ENCODE measurements at places on chromosomes 7 and 10.

GRCh38 chr7:20786049-20786412, 655 bp downstream of the SP8 start:
- no peak for DNase-seq

DNA sequence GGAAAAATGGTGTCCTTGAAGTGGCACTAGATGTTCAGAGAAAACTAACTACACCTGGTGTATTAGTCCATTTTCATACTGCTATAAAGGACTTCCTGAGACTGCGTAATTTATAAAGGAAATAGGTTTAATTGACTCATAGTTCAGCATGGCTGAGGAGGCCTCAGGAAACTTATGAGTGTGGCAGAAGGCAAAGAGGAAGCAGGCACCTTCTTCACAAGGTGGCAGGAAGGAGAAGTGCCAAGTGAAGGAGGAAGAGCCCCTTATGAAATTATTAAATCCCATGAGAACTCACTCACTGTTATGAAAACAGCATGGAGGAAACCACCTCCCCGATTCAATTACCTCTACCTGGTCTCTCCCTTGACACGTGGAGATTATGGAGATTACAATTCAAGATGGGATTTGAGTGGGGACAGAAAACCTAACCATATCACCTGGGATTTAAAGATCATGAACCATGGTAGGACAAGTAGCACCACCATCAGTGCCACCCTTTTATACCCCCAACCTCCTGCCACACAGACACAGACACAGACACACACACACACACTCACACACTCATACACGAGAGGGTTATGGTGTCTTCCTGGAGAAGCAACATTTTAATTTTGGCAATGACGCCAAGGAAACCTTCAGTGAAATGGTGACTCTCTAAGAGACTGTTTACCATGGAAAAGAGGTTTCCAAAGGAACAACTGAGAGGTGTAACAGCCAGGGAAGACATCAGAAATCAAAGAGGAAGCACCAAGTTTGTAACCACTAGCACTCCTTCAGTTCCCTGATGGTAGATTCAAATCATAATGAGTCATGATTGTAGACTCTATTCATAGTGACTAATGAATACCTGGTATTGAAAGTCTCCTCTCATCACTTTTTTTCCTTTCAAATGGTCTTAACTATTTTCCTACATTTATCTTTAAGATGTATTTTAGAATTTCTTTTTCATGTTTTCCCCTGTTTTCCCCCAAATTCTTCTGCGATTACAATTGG, 41.8 kb upstream of the WNT16 start:
- DNase-seq: no peak

DNA sequence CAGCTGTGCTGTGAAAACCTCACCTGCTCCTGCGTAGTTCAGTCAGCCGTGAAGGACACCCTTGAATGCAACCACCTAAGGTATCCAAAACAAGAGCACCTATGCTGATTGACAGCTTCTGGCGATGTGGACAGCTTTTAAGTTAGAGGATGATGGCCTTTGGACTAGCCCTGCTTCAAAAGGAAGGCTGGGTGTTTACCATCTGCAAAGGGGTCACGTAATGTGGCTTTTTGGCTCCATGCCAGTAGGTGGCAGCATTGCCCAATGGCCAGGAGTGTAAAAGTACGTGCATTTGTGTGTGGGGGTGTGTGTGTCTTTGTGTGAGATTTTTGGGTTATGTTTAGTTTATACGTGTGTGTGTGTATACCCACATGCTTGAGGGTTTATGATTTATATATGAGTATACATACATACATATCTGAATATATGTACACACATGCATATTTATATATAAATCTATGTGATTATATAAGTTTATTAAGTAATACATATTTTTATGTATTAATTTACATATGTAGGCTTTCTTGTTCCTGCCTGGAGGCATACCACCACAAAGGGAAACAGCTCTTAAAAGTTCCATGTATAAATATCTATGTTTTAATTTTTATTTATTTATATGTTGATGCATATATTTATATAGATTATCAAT, 236.3 kb upstream of the ANKRD30A start:
- peak; percentile 64 for DNase-seq

DNA sequence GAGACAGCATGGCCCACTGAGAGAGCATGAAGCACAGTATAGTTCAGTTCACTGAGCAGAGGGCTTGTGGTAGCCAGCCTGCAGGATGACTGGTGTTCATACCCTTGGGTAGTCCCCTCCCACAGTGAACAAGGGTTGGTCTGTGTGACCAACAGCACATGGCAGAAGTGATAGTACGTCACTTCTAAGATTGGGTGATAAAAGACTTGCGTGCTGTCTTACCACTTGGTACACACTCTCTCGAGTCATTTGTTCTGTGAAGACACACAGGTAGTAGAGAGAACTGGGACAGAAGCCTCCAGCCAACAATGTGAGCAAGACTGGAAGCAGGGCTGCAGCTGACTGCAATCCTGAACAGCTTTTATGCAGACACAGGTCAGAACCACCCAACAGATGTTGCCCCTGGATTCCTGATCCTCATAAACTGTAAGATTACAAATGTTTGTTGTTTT, 14.6 kb downstream of the EPC1 start:
- DNase-seq: no peak

- peak; percentile 18 for DNase-seq
These were observed 543.3 kb downstream of the CALN1 start for GRCh38 chr7:71868797-71869196.

DNA sequence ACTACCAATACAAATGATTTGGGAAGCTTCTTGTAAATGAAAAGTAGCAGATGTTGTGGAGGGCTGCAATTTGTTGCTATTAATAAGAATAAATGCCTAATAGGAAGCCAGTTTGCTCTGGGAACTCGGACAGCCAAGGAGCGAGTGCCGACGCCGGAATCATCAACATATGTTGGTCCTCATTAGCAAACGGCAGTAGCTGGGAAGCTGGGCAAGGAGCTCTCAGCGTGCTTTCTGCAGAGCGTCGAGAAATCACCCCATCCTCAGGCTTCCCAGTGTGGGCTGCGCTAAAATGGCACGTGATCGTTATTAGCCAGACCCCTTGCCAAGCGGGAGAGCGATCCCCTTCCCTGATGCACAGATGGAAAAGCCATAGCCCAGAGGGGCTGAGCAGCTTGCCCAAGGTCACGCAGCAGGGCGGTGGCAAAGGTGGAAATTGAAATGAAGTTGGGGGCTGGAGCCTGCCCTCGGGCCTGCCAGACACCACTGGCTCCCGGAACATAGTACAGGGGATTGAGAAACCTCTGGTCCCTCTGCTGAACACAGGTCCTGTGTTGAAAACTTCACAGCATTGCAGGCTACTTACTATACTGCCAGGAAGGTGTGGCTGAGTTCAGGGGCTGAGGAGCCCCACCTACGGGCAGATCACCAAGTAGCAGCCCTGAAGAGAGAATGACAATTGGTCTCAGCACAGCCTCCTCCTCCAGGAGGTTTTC, 326.9 kb downstream of the PLXNA4 start:
- DNase-seq: no peak

DNA sequence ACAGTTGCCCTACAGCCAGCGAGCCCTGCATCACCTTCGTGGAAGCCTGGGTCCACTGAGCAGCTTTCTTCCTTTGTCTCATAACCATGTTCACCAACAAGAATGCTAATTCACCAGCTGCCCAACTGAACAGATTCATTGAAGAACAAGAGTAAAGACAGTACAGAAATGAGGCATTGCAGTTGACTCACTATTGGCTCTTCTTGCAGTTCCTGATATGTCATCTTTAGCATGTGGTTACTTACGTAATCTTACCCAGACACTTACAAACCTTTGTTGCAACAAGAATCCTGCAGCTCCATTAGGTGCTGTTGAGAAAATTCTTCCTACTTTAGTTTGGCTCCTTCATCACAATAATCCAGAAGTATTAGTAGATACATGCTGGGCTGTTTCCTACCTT, 174.0 kb upstream of the TPK1 start:
- DNase-seq: no peak

- peak; percentile 81 for DNase-seq
These were observed 235.1 kb downstream of the ARHGAP12 start for GRCh38 chr10:31693491-31693890.

DNA sequence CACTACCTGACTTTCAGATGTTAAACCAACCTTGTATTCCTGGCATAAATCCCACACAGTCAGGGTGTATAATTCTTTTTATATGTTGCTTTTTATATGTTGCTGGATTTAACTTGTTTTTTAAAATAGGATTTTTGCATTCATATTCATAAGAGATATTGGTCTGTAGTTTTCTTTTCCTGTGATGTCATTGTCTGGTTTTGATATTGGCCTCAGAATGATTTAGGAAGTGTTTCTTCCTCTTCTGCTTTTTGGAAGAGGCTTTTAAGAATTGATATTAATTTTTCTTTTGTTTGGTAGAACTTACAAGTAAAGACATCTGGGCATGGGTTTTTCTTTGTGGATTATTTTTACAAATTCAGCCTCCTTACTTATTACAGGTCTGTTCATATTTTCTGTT, 93.1 kb downstream of the CARD11 start:
- peak; percentile 53 for DNase-seq

DNA sequence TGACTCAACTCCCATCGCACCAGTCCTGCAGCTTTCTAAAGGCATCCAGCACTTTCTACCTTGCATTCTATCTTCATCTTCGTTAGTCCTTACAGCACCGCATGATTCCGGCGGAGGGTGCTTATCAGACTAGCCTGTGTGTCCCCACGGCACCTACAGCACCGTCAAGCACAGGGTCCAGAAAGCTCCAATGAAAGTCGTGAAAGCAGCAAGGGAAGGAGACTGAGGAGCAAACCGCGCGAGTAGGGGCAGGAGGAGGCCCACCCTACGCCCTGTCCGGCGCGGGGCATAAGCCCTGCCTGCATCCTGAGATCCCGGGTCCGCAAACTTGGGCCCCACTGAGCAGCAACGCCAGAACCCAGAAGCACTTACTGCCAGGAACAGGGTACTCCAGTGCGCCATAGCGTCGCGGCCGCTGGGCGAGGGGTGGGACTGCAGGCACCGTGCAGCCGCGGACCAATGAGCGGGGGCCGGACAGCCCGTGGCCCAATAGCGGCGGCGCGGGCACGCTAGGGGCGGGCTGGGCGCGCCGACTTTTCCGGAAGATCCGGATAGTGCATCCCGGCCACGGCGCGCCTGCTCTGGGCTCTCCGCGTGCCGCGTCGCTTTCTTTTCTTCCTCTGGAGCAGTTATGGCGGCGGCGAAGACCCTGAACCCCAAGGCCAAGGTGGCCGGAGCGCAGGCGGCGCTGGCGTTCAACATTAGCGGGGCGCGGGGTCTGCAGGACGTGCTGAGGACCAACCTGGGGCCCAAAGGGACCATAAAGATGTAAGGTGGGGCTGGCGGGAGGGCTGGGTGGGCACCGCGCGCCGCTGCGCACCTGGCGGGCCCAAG, 122.1 kb upstream of the VKORC1L1 start:
- peak; percentile 91 for DNase-seq

- no peak for DNase-seq
These were observed 70.6 kb downstream of the CDK6 start for GRCh38 chr7:92765725-92766124.

DNA sequence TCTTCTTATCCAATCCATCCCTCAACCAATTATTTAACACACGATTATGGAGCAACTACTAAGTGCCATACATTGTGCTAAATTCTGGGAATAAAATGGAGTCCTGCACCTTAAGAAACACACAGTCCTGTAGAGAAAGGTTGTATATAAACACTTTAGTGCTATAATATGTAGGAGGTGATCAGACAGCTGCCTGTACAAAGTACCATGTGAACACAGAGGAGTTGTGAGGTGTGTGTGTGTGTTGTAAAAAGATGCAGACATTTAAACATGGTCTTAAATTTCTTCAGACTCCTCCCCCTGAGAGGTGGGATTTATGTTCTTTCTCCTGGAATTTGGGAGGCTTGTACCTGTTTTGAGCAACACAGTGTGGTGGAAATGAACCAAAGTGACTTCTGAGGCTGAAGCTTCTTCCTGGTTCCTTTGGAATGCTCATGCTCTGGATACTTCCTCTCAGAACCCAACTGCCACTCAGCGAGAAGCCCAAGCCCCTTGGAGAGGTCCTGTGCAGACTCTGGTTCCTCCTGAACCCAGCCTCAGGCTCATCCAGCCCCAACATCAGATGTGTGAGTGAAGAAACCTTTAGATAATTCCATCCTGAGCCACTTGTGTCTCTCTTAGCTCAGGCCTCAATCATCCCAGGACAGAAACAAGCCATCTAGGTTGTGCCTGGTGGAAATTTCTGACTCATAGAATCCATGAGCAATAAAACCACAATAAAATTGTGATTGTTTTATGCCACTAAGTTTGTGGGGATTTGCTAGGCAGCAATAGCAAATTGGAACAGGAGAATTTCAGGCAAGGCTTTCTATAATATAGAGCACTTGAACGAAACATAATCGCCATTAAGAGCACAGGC, 161.2 kb upstream of the FAM3C start:
- DNase-seq: no peak

- DNase-seq: no peak
These were observed 316.1 kb upstream of the MTPN start for GRCh38 chr7:136293272-136293671.

GRCh38 chr7:118657391-118658005, 433.0 kb downstream of the ANKRD7 start:
- DNase-seq: no peak

- DNase-seq: no peak
These were observed 51.5 kb upstream of the ITGB1 start for GRCh38 chr10:33009244-33010131.

GRCh38 chr10:37975401-37975991, 951 bp downstream of the ZNF25 start:
- peak; percentile 39 for DNase-seq
